CD4-positive, alpha-beta T cell treated with Interleukin-10 for 1 hour (primary cell): ENCODE measurements at places on chromosomes 12 and 14.

DNA sequence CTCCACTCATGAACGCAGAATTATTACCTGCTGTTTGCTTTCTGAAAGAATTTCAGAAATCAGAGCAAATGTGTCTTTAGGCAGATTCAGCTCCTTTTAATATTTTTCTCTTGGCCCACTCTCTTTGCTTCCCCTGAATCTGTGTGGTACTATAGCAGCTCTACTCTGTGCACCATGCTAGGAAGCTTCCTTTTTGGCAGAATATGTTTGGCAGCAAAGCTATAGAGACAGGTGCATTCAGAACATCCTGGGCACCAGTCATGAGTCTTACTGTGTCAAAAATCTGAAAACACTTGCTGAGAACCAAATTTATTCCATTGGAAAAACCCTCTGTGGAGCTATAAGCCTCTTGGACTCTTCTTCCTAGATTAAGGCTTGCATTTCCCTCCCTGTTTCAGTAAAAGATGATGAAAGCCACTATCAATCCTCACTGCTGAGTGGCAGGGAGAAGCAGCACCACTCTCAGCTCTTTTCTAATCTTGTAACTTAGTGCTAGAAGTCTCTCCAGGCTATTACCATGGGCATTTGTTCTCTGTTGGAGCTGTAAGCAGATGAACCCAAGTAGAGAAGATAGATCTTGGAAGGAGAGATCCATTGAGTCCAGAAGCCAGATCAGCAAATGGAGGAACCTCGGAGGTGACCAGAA lies 18.2 kb downstream of the CIPC start:
- no peak for DNase-seq

GRCh38 chr12:5022465-5023061 lies 21.1 kb upstream of the KCNA5 start:
- peak; percentile 19 for DNase-seq

GRCh38 chr14:105140581-105140980 lies 28.0 kb downstream of the JAG2 start:
- no peak for DNase-seq

DNA sequence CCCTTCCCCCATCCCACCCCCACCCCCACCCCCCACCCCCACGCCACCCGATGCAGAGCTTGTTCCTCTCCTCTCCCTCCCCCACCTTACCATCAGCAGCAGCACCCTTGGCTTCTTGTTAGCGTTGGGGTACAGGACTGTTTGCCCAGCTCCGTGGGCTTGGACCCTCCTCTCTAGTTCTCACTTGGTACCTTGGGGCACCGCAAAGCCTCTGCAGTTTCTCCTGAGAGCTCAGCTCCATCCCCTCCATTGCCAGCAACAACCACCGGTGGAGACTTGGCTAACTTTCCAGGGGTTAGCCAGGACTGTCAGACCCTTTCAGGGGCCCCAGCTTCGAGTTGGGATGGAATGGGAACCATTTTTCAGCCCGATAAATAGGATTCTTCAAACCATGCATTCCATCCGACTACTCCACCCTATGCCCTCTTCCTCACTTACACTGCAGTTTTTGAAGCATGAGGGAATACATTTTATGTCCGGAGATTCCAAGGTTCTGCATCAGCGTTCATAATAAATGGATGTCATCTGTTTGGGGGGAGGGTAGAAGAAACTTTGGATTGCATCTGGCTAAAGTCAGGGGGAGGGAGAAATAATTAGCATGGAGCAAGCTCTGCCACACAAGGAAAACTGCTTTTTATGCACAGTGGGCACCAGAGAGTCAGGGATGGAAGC lies 1.1 kb downstream of the SCN8A start:
- no peak for DNase-seq

DNA sequence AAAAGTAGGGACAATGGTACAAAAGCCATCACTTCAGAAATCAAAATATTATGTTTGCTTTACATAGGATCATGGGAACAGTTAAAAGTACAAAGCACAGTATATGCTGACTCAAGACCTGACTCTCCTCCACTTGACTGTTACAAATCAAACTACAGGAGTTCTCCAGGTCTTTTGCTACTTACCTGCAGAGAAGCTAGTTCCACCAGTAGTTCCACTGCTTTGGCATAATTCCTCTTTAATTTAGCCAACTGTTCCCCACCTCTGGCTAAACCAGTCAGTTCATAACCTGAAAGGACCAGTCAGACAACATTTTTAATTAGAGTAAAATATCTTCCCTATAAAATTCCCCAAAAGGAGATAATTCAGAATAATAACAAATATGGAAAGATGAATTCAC lies 14.0 kb downstream of the ATP6V1D start:
- DNase-seq, result no peak

- no peak for DNase-seq
Measured at GRCh38 chr14:38405851-38406635, 150.2 kb upstream of the CLEC14A start.

DNA sequence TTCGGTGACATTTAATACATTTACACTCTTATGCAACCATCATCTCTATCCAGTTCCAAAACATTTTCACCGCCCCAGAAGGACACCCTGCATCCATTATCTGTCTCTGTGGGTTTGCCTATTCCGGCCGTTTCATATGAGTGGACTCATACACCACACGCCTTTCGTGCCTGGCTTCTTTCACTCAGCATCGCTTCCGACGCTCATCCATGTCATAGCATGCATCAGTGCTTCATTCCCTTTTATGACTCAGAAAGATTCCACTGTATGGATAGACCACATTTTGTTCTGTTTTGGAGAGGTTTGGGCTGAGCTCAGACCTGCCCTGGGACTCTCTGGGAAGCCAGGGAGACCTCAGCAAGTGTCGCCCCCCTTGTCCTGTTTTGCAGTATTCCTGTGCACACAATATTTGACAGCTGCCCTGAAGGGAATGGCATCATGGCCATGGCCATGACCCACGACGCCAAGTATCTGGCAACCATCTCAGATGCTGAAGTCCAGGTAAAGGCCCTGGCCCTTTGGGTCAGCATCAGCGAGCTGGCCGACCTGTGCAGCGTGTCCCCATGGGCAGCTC lies 23.8 kb downstream of the CFAP251 start:
- DNase-seq, result no peak

DNA sequence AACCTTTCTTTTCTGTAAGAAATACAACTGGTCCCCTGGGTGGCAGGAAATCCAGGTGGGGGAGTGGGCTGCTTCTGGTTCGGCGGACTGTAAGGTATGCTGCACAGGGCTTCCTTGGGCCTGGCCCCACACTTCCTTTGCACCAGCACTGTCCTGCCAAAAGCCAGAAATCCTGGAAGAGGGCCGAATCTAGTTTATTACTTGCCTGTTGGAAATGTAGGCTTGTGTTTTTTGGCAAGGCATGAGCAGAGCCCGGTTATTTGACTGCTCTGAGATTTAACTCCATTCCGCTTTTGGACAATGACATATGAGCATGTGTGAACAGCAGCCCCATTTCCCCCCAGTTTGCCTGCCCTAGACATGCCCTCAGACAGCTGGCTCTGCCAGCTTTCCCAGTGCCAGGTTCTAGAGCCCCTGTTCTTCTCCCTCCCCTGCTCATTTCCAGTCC lies 86.6 kb downstream of the BORCS5 start:
- DNase-seq, result no peak

GRCh38 chr12:124361074-124361970 lies 66.4 kb downstream of the RFLNA start:
- no peak for DNase-seq

GRCh38 chr14:34450958-34451357 lies 11.1 kb downstream of the SPTSSA start:
- no peak for DNase-seq
